Renal cortex interstitium (tissue), 15 donors: ENCODE measurements at places on chromosomes 4 and X. TPM values are rescaled to one million over a fixed set of nuclear protein-coding genes. Genes with fewer than 3 reads are reported as not detected.
A peak's percentile ranks its signal among the peaks of the same experiment; 100 is the strongest.

CLDN34 gene
- not detected for polyA plus RNA-seq

- DNase-seq = no peak
These were observed 18.6 kb upstream of the ZIC3 start for GRCh38 chrX:137547291-137547690.

DNA sequence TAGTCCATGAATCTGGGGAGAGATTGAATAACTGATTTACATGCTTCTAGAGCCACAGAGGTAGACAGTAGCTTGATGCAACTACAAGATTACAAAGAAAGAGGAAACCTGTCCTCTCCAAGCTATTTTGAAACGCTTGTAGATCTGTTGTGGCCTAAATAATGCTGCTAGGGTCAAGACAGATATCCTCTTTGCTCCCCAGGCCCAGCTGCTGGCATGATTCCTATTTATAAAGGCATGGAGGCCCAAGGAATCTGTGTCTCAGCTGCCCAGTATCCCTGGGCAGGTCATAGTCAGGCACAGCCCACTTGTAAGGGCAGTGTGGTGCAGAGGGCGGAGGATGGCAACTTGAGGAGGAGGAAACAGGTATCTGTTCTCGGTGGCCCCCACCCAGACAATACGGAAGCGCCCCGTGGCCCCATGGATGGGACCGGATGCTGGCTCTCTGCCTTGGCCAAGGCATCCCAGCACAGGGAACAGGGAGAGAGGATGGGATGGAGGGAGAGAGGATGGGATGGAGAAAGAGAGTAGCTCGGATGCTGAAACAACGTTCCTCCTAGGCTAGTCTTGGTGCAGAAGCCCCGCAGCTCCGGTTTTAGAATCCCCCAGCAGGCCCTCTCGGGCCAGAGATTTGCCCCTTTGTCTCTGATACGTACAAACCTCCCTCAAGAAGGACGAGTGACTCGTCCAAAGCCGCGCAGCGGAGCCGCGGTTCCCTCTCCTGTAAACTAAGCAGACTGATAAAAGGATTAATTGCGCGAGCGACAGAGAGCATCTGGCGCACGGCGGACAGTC lies 767 bp upstream of the SMIM20 start:
- peak; percentile 29 for DNase-seq

GRCh38 chrX:151753313-151754046 lies 18.9 kb downstream of the CNGA2 start:
- no peak for DNase-seq

GRCh38 chrX:129239371-129239770 lies 283.9 kb downstream of the SMARCA1 start:
- no peak for DNase-seq

MAP7D2 gene
- polyA plus RNA-seq = 4.3 TPM

DNA sequence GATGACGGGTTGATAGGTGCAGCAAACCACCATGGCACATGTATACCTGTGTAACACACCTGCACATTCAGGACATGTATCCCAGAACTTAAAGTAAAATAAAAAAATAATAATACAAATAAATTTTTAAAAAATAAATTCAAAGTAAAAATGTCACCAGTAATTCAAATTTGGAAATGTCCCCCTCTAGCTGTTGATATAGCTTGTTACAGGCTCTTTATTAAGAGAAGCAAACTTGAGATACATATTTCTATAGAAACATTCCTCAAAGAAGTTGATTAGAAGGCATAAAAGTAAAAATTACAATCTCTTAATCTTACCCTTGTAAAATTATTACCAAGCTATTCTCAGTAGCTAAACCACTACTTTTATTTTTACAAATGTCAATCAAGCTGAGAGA lies 1397.0 kb downstream of the FAM133A start:
- DNase-seq = no peak

DNA sequence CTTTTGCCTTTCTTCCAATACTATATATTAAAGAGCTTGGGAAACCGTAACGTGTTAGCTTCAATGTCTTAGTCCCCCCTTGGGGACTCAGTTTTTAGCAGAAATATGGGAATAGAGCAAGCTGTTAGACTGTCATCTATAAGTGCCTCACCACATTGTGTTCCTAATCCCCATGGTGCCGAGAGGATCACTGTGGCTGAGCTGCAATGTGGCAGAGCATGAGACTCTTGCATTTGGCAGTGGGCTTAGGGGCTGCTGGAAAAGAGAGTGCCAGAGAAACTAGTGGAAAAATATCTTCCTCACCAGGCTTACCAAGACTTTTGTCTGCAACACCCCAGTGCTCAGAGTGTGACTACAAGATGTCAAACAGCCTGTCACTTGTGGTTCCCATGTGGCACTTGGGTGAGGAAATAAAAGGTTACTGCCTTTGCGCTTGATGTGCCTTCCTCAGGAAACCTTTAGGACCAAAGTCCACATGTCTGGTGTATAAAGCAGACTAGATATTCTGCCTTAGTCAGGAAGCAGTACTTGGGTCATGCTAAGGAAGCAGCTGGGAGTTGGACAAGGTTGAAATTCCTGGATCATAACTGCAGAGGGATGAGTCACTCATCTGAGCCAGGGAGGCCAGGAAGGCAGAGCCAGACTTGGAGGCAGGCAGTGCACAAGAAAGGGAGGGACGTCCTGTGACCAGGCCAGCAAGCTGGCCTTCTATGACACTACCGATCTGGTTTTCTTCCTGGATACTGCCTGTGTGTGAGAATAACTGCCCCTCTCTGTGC lies 9.7 kb upstream of the MAGEA4 start:
- DNase-seq = no peak

MSX1 gene
- polyA plus RNA-seq = 0.61 TPM

DNA sequence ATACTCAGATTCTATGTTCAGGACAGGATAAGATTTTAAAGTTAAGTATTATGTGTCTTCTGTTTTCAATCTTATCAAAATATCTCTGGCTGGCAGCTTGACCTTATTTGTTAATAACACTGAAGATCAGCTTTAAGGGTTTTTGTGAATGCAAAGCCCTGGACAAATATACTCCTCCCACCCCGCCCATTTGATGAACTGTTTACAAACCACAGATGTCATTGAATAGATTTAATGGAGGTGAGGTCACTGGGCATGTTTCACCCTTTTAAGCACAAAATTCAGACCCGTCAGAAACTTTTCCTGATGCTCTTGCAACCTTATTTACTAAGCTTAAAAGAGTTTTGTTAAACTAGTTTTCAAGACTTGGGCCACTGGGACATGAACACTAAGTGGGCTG lies 10.1 kb upstream of the CXCL8 start:
- DNase-seq = no peak

DNA sequence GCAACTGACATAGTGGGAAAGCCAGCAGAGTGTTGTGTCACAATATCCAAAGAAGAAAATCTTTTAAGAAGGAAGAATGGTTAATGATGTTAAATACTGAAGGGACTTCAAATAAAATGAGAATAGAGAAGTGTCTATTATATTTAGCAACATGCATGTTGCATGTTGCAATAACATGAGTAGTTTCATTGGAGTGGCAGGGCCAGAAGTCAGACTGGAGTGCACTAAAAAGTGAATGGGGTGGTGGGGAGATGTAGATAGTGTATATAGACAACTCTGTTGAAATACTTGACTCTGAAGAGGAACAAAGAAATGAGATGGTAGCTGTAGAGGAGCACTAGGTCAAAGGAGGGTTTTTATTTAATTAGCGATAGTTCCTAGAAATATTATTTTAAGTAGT lies 9.5 kb upstream of the AMMECR1 start:
- no peak for DNase-seq

DNA sequence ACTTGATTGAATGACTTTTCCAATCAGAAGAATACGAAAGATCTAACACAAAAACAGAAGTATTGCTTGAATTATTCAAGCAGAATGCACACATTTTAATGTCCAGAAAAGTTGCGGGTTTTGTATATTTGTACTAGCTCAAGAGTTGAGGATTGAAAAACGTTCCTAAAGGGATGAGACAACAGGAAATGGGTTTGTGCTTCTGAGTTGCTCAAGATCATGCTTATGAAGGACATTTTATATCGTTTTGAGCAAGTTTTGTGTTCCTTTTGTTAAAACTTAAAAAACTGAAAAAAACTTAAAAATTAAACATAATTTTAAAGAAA lies 353 bp upstream of the SMIM10 start:
- DNase-seq = no peak

GPR78 gene
- 0.40 TPM for polyA plus RNA-seq

GPR50 gene
- 0.11 TPM for polyA plus RNA-seq

DNA sequence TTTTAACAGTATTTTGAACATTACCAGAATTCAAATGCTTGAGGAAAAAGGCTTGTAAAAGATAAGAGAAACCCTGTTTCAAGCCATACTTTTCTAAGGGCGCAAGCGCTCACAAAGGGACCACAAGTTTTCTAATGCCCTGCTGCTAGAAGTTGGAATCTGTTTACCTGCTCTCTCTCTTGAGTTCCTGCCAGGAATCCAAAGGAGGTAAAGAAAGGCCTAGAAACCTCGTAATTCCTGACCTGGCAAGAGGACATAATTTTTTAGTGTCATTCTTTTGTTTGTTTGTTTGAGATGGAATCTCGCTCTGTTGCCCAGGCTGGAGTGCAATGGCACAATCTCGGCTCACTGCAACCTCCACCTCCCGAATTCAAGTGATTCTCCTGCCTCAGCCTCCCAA lies 1.4 kb upstream of the FUNDC1 start:
- DNase-seq = no peak

- DNase-seq = no peak
These were observed 26.5 kb upstream of the FUNDC1 start for GRCh38 chrX:44569122-44569521.

DNA sequence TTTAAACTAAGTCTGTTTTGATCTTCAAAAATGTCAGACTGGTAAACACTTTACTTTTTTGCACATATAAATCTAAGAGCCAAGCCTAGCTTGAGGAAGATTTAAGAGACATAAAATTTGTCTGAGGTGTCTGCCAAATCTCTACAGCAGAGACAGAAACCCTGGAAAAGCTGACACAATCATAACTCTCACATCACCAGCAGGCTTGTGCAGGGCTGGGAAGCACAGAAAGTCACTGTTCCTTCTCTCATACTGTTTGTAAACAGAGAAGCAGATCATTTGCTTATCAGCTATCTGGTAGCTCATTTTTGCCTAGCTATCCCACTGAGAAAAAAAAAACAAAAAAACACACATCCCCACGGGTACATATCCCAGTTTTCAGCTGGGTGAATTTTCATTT lies 7.0 kb downstream of the ENOX2 start:
- DNase-seq = no peak

GRCh38 chr4:164894702-164895101 lies 17.7 kb downstream of the APELA start:
- DNase-seq = no peak

NDUFB11 gene
- polyA plus RNA-seq = 121 TPM
